Lower leg skin (tissue), 4 donors: ENCODE measurements at places on chromosomes 3 and 15. TPM values are rescaled to one million over a fixed set of nuclear protein-coding genes. Genes with fewer than 3 reads are reported as not detected.
A peak's percentile ranks its signal among the peaks of the same experiment; 100 is the strongest.

DNA sequence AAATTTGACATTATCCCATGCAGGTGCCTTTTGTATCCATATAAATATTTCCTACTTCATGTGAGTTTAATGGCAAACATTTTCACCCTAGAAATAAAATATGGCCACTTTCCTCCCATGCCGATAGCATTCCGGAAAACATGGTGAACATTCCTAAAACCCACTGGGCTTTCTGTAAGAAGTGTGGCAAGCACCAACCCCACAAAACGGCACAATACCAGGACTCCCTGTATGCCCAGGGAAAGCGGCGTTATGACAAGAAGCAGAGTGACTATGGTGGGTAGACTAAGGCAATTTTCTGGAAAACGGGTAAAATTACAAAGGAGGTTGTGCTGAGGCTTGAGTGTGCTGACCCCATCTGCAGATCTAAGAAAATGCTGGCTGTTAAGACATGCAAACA lies 7.6 kb downstream of the ANXA2 start:
- DNase-seq, result no peak

The LSAMP gene
- 1.2 TPM for total RNA-seq

DNA sequence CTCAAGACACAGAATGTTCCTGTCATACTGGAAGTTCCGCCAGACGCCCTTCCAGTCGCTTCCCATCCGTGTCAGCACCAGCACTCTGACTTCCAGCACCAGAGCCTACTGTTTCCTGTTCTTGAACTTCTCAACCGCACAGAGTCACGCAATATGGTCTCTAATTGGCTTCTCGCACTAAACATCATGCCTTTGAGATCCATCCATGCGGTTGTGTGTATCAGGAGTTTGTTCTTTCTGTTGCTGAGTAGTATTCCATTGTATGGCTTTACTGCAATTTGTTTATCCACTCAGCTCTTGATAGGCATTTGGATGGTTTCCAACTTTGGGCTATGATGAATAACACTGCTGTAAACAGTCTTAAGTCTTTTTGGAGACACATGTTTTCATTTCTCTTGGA lies 112.1 kb downstream of the LRRK1 start:
- DNase-seq, result peak; percentile 79

DNA sequence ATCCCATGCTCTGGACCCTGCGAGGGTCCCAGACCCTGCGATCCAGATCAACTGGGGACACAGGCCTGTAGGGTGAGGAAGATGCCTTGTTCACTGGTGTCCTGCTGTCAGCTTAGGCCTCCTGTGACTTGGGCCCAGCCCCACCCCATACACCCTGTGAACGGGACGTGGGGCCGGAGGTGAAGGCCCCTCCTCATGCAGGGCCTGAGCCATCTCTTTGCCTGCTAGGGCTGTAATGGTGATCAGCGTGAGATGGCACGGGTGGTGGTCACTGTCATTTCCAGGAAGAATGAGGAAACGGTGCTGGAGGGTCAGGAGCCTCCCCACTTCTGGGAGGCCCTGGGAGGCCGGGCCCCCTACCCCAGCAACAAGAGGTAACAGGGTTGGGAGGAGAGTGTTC lies 12.4 kb downstream of the VILL start:
- no peak for DNase-seq

GRCh38 chr3:112010636-112011035 lies 11.9 kb downstream of the TAGLN3 start:
- no peak for DNase-seq

DNA sequence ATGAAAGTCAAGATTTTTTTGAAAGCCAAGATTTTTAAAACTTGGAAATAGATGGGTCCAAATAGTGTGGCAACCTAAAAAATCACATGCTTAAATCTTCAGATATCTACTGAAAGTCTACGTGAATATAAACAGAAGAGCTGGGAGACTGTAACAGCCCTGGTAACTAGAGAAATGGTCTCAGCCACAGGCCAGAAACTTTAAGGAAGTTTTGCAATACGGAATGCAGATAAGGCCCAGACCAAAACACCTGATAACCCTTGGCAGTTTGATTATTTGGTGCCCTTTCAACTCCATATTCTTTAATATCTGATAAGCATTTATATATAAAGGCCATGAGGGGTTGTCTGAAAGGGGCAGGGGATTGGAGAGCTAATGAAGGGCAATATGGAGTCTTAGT lies 537.3 kb upstream of the TGFBR2 start:
- no peak for DNase-seq

GRCh38 chr15:48861813-48862431 lies 16.0 kb upstream of the EID1 start:
- no peak for DNase-seq

GRCh38 chr15:32849769-32850668 lies 132.2 kb downstream of the GREM1 start:
- DNase-seq, result no peak

The KLHL6 gene
- 0.34 TPM for total RNA-seq

DNA sequence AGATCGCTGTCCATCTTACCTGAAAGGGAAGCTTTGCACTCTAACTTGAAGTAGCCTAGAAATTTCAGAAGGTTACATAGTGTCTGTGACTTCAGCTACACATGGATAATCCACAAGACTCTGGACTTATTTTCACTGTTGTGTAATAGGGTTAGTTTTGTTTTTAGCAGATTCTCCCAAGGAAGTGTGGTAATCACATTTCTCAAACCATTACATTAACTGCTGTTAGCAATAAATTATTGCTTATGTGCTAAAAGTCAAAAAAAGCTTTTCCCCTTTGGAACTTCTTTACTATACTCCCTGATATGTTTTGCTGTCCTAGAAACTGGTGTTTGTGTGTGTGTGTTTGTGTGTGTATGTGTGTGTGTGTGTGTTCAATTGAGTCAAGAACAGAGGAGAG lies 351.8 kb upstream of the TPRG1 start:
- no peak for DNase-seq

The HAUS2 gene
- 10.0 TPM for total RNA-seq

The SEMA3F gene
- total RNA-seq, result 151 TPM

DNA sequence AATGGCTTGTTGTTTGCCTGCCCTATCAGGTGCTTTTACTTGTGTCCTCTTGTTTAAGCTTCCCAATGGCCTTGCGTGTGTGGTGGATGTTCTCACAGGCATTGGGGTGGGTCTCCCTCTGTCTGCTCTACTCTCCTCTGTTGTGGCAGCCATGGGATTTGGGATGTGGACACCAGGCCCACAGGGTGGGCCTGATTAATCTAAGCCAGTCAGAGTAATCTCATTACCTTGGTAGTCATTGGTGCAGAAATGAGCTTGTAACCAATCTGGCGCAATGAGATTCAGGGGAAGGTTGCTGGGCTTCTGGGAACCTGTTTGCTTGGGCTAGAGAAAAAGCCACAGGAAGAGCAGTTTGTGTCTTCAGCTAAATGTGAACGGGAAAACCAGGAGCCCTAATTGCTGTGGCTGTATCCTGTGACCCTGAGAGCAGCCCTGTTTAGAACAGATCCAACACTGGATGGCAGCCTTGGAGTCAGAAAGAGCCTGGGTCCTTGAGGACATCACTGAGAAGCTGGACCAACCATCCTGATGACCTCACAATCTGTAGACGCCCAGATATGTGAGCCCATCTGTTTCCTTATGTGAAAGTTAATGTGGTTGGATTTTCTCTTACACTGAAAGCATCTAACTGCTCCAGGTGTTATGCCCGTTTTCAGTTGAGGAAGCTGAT lies 157.3 kb upstream of the UBE2E1 start:
- DNase-seq, result no peak

- DNase-seq, result no peak
These were observed 51.0 kb upstream of the SSR3 start for GRCh38 chr3:156605686-156606605.

DNA sequence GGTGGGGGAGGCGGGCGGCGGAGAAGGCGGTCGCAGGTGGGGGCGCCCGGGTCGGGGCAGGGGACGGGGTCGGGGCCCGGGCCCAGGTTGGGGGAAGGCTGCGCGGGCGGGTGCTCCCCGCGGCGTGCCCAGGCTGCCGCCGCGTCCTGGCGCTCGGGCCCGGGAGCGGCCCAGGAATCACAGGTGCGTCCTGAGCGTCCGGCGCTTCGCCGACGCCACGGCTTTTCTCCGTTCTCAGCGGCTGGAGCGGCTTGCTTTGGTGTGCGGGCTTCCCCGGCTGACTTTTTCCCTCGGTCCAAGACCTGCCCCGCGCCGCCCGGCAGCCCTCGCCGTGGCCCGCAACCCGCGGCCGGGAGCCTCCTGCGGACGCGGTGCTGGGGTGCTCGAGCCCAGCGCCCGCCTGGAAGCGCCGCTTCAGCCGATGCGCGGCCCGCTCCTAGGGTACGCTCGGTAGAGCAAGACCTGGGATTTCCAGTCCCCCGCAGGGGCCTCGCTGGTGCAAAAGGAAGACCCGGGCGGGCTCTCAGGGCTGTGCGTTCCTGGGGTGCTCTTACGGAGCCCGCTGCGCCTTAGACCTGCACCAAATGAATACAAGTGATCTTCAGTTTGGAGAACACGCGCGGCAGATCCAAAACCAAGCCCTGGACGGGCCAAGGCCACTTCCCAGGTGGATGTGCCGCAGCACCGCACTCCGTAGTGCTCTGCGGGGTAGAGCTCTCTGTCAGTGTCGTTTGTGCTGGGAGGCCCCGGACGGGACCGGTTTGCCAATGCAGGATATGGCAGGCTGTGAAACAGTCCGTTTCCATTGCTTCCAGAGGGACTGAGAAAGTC lies 639 bp downstream of the NIPA1 start:
- DNase-seq, result no peak

DNA sequence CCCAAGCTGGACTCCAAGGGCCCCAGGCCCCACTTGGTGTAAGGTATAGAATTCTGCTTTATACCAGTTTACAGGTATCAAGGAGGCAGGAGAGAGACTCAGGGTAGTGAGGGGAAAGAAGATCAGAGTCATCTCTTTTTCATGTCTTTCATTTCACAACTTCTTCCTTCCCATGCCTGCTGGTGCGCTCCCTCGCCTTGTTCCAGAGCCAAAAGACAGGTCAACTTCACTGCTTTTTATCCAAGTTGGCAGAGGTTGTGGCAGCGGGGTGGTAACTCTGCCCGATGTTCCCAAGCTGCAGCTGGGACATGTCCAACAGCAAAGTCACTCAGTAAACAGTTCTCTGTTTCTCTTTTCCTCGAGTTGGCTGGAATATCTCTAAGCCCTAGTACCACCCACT lies 86.3 kb upstream of the TCF12 start:
- no peak for DNase-seq

GRCh38 chr3:28134792-28135375 lies 106.5 kb upstream of the CMC1 start:
- no peak for DNase-seq

DNA sequence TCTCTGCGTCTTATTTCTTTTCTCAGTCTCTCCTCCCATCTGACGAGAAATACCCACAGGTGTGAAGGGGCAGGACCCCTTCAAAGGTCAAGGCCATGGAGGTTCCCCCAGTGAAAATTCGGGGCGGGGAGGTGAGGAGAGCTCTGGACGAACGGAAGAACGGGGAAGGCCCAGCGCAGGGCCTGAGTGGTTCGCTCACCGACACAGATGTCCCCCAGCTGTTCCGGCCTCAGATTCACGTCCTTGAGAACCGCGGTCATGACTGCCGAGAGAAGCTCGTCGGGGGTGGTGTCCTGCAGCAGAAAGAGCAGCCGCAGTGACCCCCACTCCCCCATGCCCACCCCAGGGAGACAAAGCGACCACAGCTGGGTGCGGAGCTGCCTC lies 542 bp downstream of the ACAA1 start:
- DNase-seq, result no peak

DNA sequence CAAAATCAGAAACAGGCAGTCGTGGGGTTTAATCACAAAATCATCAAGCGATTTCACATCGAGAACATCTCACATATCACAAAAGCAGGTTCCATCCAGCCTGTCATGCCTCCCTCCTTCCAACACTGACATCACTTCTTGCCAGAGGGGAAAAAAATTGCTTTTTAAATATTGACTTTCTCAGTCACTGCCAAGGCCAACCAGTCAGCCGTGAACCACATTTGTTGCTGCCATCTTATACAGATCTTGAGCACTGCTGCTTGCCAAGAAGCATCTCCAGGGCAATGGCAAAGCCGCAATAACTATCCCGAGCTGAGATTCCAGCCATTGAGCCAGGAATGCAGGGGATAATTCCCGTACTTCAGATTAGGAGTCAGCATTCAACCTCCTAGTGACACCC lies 174.6 kb downstream of the ANXA2 start:
- no peak for DNase-seq

- DNase-seq, result peak; percentile 96
These were observed at the start of gene GCHFR for GRCh38 chr15:40763801-40764628. Gene GCHFR, plus strand, starts transcription at chr15:40764068. Its CDS starts 113 bp downstream, at chr15:40764181.

The HDC gene
- total RNA-seq, result 0.38 TPM
